HT1080 (cell line): ENCODE measurements at places on chromosomes 4 and X.
A peak's percentile ranks its signal among the peaks of the same experiment; 100 is the strongest.

DNA sequence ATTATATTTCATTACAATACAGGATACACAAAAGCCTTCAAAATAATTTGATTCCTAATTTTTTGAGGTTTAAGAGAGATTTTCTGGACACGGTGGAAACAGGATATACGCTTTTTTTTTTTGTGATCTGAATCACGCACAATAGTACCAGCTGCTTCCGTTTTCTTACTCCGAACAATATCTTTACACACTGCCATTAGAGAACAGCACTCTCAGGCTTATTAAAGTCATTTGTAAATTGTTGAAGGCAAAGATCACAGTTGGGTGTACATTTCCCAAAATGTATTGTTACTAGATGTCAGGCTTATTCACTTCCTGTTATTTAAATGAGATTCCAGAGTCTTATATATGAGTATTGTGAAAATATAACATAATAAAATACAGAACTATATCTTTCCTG, 71.5 kb downstream of the TMEM47 start:
- no peak for DNase-seq

DNA sequence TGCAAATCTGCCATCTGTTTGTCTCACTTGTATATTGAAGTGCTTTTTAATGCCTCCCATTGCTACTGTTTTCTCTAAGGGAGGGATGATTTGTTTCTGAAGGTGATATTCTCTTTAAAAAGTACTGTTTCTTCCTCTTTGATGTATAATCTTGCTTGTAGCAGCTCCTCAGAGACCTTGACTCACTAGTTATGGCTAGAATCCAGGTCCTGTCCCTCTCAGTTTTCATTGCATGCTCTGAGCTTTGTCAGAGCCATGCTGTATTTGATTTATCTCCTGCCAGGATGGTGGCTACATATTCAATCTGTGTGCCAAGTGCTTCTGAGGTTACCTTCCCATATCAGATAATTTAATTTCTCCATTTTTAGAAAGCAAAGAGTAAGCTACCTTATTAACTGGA, 56.0 kb downstream of the GLUD2 start:
- DNase-seq, result no peak

DNA sequence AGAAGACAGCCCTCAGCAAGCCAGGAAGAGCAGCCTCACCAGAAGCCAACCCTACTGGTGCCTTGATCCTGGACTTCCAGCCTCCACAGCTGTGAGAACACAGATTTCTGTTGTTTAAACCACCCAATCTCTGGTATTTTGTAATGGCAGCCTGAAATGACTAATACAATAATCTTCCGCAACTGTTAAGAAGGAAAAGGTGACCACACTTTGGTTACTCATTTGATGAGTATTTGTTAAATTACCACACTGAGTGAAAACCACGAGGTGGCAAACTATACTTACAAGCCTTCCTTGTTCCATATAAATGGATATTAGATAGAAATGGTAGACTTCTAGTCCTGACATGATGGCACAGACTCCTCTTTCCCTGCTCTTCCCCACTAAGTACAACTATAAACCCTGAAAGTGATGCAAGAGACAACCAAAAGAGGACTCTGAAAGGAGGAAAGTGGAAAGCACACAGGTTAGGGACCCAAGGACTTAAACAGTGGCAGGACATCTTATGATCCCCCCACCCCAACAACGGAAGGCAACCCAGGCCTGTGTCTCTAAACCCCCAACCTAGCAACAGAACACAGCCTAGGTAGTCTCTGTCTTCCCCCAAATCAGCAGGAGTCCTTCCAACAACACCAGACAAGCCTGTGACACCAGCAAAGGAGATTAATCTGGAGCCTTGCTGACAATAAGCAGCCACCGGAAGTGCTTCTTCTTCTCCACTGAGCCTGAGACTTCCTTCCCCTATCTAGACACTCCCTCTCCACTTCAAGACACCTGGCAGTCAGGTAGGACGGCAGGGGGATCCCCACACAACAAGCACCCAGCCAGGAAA, 12.3 kb downstream of the ZNF182 start:
- peak; percentile 81 for DNase-seq

DNA sequence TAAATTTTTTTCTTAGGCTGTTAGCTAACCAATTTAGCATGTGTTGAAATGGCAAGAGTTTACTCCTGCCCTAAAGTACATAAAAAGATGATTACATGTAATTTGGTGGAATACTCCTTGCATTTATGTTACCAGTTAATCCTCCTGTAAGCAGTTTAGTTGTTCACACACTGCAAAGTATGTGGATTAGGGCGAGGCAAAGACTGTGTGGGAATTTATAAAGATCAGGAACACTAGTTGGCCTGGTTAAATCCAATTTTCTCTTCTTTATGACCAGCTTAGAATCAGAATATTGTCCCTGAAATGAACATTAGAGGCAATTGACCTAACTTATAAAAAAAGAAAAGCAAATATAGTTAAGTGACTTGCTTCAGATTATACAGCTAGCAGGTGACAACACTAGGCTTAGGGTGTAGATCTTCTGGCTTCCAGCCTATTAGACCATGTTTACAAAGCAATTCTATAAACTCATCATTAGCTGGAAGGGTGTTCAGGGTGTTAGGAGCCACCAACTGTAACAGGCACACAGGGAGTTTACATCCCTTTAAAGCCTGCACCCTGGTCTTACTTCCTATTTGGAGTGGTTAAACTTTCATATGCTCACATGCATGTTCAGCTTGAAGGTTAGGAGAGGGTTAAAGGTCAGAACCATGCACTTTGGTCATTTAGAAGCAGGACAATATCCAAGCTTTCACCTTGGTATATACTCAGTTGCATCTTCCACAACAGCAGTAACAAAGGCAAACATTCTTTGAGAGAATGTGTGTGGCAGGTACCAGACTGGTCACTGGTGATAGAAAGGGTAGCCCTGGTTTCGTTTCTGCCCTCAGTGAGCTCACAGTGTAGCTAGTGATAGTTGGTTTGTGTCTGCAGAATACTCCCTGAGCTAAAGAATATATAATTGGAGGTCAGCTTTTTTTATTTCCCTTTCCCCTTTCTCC, 72.6 kb downstream of the GC start:
- DNase-seq, result no peak

- no peak for DNase-seq
Measured at GRCh38 chr4:52010986-52011385, 9.2 kb downstream of the LRRC66 start.

GRCh38 chrX:110145311-110145710, 142.4 kb downstream of the TMEM164 start:
- DNase-seq, result no peak

DNA sequence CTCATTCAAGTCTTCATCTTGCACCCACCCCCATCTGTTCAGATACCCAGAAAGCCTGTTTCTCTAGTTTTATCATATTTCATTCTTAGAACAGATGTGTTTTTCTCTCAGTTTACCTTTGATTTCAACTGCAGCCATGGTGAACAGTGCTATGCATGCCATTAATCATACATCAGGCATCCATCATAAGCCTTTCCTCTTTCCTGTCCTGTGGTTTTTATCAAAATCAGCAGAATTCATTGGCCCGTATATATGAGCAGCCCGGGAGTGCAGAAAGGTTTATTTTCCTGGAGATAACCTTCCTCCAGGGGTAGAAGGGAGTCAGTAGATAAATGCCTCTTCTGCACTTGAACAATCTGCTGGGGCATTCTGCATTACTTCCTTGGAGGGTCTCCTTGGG, 65.7 kb downstream of the IL21 start:
- no peak for DNase-seq

DNA sequence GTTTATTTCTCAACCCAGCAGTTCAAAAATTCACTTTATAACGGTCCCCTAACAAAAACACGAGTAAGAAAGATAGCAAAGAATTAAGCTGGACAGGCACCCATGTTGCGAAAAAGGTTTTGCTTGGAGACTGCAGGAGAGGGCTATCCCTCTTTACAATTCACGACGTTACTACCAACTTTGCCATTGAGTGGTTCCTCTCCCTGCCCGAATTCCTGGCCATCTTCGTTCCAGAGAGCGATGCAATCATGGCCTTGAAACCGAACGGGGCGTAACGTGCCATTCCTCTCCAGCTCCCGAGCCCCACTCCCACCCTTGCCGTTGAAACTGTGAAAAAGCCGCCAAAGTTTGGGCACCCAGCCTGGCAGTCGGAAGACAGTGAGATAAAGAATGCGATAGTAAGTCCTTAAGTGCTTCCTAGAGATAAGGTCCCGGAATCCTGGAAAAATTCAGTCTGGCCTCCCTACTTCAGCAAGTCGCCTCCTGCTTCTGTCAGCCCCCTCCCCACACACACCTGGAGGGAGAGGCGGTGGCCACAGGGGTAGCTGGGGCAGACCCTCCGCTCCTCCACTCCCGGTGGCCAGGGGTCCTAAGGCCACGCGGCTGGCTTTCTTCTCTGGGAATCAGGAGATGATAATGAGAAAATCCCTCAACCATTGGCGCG, 65.2 kb downstream of the FBXO8 start:
- no peak for DNase-seq

DNA sequence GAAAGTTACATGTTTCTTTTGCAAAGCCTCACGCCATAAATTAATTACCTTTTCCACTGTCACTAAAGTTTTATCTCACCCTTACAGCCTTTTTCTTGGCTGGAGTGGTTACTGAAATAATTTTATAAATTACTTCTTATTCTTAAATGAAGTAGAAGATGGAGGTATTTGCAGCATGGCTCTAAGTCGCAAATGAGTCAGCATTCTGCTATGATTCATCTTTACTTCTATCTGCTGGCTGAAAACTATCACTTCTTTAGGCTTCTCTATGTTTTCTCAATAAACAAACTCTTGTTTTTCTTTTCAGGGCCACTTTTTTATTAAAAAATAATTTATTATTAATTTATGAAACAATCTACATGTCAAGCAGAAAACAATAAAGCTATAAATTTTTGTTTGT, 210.2 kb upstream of the GYPA start:
- DNase-seq, result peak; percentile 26

DNA sequence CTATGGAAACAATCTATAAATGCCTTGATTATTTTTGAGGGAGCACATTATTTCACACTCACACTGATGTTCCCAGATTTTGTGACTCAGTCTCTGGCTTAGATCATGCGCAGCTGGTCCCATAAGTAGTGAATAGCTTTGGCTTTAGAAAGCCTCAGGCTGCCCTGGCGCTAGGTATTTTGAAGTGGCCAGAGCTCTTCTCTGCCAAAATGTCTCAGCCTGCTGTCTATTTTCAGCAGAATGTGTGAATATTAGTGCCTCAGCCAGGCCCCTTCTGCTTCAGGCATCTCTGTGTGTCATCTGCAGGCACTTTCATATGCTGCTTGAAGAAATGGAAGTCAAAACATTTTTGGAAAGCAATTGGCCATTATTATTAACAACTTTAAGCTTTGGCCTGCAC, 931.0 kb upstream of the INTU start:
- no peak for DNase-seq

- no peak for DNase-seq
Measured at GRCh38 chrX:23908219-23909004, 606 bp downstream of the CXorf58 start.

DNA sequence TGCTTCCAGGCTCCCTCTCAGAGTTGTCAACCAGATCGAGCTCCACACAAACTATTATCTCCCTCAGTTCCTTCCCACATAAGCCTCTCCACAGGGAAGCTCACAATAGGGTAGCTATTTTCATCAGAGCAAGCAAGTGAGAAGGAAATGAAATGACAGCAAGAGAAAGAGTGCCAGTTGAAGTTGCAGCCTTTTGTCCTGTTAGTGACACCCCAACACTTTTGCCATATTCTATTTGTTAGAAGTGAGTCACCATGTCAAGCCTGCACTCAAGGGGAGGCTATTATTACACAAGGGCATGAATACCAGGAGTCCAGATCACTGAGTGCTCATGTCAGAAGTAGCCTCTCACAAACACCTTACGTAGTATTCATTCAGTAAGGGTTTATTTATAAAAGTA, 266.3 kb upstream of the NOCT start:
- no peak for DNase-seq

- DNase-seq, result peak; percentile 42
Measured at GRCh38 chrX:19225909-19226308, 103.6 kb upstream of the ADGRG2 start.

- no peak for DNase-seq
Measured at GRCh38 chr4:147102596-147102995, 156.9 kb upstream of the TTC29 start.

DNA sequence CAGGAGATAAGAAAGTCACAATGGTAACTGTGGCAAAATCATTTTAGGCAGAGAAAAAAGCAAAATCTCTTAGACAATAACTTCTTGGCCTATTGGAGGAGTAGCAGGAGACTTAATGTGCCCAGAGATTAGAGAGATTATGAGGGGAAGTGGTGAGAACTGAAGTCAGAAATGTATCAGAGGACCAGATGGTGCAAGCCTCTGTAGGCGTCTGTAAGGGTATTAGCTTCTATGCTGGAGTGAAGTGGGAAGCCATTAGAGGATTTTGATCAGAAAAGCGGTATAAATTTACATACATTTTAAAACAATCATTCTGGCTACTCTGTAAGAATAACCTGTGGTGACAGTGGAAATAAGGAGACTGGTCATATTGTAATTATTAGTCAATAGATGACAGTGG, 236.7 kb downstream of the FAT4 start:
- DNase-seq, result no peak

DNA sequence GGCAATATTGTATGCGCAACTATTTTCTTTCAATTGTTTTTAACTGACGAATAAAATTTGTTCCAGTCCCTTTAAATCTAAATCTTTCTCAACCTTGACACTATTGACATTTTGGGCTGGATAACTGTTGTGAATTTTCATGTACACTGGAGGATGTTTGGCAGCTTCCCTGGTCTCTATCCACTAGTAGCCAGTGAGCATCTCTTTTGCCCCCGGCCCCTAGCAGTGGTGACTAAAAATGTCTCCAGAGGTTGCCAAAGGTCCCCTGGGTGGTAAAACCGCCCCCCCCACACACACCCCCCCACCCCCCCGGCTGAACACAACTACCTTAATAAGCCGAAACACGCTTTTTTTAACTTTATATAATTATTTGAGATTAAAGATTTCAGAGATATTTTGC, 514 bp downstream of the FANCB start:
- DNase-seq, result no peak

GRCh38 chr4:139823746-139824145, 158.1 kb downstream of the MGST2 start:
- DNase-seq, result no peak

DNA sequence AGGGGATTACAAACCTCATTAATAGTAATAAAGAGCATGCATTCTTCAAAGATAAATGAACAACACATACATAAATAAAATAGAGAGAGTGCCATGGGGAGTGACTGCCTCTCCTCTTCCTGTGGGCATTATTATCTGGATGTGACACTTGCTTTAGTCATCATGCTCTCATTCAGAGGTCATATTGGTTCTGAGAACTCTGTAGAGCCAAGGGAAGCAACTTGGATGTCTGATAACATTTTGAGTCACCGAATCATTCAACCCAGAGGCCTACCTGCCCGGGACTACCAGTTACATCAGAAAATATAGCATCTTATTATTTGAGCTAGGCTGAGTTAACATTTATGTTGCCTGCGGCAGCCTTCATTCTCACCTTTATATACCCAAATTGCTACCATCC, 489.5 kb downstream of the STIM2 start:
- peak; percentile 86 for DNase-seq

GRCh38 chr4:147313108-147313507, 167.8 kb upstream of the EDNRA start:
- DNase-seq, result no peak
